ENCODE measurements at places on chromosomes 12 and 14. TPM values are rescaled to one million over a fixed set of nuclear protein-coding genes. Genes with fewer than 3 reads are reported as not detected.

The LRRIQ1 gene
- 1.5 TPM for total RNA-seq

The SLC5A8 gene
- total RNA-seq = not detected

The POTEG gene
- total RNA-seq = not detected

The OAS2 gene
- 2.0 TPM for total RNA-seq

The BRMS1L gene
- 5.6 TPM for total RNA-seq

The BCL11B gene
- 0.09 TPM for total RNA-seq

The ALX1 gene
- total RNA-seq = 1.2 TPM

The OR4L1 gene
- not detected for total RNA-seq

The NKX2-1 gene
- not detected for total RNA-seq

The GPR137C gene
- 0.49 TPM for total RNA-seq

The RNASE7 gene
- not detected for total RNA-seq

The RFX4 gene
- total RNA-seq = not detected

The BATF gene
- total RNA-seq = not detected

The AJUBA gene
- total RNA-seq = 47.6 TPM

The RXYLT1 gene
- total RNA-seq = 22.5 TPM

The CCDC177 gene
- total RNA-seq = not detected

The PRIMA1 gene
- 0.08 TPM for total RNA-seq

The GAPDH gene
- 5,776 TPM for total RNA-seq

The AKAP3 gene
- total RNA-seq = 0.81 TPM

The CEBPE gene
- total RNA-seq = not detected

The TSPAN11 gene
- 2.0 TPM for total RNA-seq

The KLRK1 gene
- not detected for total RNA-seq

The CCDC63 gene
- not detected for total RNA-seq

The PDZRN4 gene
- not detected for total RNA-seq

The HOXC4 gene
- 0.36 TPM for total RNA-seq

The FOXG1 gene
- total RNA-seq = not detected

The CCDC184 gene
- 1.1 TPM for total RNA-seq

The P2RX2 gene
- not detected for total RNA-seq

The OAS3 gene
- total RNA-seq = 3.9 TPM

The IL26 gene
- not detected for total RNA-seq

The ALDH2 gene
- 23.1 TPM for total RNA-seq

The GXYLT1 gene
- total RNA-seq = 9.8 TPM

The ZNF384 gene
- total RNA-seq = 29.5 TPM

The BCL2L14 gene
- total RNA-seq = not detected

The CISTR gene
- total RNA-seq = not detected

The ST8SIA1 gene
- total RNA-seq = 4.6 TPM

The LBHD2 gene
- total RNA-seq = not detected

The OR6C4 gene
- total RNA-seq = not detected

The PROX2 gene
- total RNA-seq = not detected

The RTL1 gene
- total RNA-seq = not detected

The PIP4P1 gene
- 25.3 TPM for total RNA-seq

The DCAF11 gene
- total RNA-seq = 44.6 TPM

The C3AR1 gene
- not detected for total RNA-seq

The IL22 gene
- total RNA-seq = not detected

The FAM90A1 gene
- total RNA-seq = not detected

The INSM2 gene
- total RNA-seq = not detected

The SLC4A8 gene
- total RNA-seq = 4.7 TPM

The TAS2R14 gene
- 5.2 TPM for total RNA-seq

The DNAH10 gene
- total RNA-seq = 0.82 TPM

The TOMM20L gene
- total RNA-seq = not detected

All from fibroblast of the aortic adventitia (primary cell).